OCI-LY7 (cell line): ENCODE measurements at places on chromosomes 6 and 20.

DNA sequence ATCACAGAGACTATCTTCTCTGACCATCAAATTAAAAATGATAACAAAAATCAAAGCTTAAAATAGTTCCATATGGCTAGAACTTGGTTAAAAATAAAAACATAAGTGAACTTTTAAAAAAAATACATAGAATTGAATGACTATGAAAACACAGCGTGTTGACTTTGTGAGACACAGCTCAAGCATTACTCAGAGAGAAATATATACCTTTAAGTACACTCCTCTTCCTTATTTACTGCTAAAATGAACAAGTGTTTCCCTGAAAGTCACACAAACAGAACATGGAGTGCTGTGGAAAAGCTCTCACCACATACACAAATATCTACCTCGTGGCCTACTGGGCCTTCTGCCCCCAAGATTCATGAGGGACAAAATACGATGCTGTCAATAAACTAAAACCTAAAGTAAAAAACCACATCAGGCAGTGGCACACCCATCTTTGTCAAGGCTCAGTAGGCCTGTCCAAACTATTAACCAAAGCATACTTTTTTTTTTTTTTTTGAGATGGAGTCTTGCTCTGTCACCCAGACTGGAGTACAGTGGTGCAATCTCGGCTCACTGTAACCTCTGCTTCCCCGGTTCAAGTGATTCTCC lies 7.5 kb downstream of the FAXC start:
- no peak for DNase-seq

DNA sequence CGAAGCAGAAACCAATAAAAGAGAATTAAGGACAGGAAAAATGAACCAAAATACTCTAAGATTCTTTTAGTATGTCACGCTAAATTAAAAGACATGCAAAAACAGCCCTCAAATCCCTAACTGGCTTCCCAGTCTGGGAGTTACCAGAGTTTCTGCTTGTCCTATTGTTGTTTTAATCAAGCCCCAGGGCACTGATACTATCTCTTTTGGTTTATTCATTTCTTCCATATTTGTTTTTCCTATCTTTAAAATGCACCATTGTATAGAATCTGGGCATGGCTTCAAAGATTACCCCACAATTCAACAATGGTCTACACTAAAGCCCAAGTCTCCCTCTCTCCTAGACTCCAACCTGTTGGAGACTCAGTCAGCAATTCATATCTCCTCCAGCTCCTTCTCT lies 169.1 kb downstream of the MYLK4 start:
- DNase-seq = no peak

- DNase-seq = no peak
Measured at GRCh38 chr6:37783856-37784584, 35.5 kb upstream of the ZFAND3 start.

- no peak for DNase-seq
Measured at GRCh38 chr6:169009628-169010027, 244.0 kb downstream of the THBS2 start.

- no peak for DNase-seq
Measured at GRCh38 chr6:26478100-26478984, 20.6 kb downstream of the BTN2A1 start.

DNA sequence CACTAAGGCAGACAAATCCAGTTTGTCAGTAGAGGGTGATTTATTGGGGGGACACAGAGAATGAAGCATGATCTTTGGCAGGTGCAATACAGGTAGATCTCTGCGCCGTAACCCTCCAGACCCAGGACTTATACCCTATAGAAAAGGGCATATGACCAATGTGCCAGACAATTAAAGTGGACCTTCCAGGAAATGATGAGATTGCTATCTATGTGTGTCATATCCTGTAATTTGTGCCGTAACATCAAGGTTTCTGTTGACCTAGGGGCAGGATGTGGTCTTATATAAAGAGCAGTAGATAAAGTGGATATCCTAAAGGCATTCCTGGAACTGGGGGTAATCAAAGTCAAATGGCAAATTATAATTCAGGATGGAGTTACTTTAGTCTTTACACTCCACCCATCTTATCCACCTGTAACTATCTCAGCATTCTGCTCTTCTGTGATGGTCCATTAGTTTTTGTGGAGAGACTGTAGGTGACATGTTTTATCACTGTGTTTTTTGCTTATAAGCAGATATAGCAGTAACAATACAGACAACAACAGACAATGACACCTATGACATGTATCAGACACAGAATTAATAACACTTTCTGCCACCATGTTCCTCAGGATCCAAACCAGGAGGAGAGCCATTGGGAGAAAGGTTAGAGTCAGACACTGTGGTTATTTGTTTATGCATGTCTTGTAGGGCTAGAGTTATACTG lies 43.1 kb upstream of the ZNF337 start:
- DNase-seq = no peak

DNA sequence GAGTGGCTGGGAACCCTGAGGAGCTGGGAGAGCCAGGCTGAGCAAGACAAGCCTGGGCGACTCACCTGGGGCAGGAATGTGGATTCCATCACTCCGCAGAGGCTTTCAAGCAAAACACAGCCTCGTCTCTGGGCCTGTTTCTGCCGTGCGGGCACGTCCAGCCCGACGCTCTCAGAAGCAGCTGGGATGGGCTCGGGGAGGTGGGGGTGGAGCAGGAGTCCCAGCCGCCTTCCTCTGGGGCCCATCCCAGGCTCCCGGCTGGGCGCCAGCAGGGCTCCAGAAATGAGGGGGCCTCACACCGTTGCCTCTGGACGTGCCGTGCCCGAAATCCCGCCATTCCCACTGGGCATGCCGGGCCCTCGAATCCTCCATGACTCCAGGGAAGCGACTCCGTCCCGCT lies 8.7 kb upstream of the RPS21 start:
- no peak for DNase-seq

DNA sequence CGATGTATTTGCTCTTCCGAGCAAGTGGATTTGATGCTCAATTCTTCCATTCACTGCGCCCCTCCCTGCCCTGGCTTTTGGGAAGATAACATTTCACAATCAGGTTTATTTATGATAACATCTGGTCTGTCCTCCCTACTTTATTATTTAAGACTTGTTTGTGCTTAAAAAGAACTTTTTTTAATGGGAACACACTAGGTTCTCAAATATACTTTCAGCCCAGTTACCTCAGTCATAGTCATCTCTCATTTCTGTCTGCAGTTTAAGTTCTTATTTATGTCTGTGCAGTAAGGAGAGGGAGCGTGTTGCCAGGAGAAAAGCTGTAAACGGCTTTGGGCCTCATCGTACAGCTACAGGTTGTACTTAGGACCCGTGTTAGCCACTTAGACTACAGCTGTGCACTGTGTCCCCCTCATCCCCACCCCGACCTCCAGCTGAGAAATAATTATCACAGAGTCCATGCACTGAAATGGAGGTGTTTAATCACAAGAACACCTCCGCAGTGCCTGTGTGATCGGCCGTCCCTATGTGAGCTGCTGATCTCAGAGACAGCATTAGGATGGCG lies 99.3 kb downstream of the RPP40 start:
- DNase-seq = no peak

- DNase-seq = no peak
Measured at GRCh38 chr6:45707176-45707575, 308.5 kb downstream of the CLIC5 start.

DNA sequence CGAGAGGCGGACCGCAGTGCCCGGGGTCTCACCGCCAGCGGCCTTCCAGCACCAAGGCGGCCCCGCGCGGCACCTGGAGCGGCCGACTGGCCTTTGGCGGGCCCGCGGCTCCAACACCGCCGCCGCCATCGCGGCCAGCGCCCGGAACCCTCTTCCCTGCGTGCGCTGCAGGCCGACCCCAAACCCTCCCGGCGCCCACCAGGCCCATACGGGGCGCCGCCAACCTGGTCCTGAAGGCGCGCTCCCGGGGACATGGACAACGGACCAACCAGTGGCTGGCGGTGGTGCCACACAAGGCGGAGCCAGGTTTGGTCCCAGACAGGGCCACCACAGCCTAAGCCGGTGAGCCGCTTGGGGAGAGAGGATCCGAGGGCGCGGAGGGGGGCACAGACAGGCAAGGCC lies 1514.8 kb upstream of the DEFB115 start:
- DNase-seq = no peak

- DNase-seq = no peak
Measured at GRCh38 chr20:36040571-36040970, 72.2 kb downstream of the CNBD2 start.

DNA sequence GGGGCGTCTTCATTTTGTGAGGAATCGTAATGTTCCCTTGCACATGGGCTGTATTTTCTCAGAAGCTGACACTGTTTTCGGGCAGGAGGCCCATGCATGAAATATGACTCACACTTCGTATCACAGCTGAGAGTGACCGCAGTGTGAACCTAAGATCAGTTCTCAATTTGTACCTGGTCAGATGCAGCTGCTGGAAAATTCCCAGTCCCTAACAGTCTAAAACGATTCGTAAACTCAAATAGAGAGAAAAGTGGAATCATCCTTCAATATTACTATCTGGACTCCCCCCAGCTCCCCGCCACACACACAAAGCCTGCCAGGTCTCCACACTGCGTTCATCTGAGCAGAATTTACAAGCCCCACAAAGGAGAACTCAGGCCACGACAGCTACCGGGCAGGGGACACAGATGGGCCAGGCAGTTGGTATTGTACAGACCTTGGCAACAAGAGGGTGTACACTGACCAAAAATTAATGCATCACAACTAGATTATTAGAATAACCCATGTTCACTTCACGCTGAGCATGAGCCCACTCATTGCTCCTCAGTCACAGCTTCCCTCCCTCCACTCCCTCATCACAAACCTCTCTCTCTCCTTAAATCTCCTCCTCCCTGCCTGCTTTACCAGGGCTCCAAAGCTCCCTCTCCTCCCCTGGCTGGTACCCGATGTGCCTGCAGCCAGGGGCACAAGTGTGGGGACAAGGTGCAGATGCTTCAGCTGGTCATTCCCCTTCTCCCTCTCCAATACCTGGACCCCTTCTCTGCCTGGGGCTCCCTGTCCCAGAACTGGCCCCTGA lies 488.4 kb downstream of the PREX1 start:
- DNase-seq = no peak

DNA sequence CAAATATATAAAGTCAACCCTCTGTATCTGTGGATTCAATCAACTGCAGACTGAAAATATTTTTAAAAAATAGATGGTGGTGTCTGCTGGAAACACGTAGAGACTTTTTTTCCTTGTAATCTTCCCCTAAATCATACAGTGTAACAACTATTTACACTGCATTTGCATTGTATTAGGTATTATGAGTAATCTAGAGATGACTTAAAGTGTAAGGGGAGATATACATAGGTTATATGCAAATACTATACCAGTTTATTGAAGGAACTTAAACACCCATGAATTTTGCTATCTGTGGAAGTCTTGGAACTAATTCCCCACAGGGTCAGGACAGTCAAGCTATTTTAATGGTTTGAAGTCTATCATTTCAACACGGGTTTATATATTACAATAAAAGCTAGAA lies 10.2 kb downstream of the HDAC2 start:
- no peak for DNase-seq

GRCh38 chr6:146548898-146549374 lies 5.3 kb downstream of the RAB32 start:
- DNase-seq = no peak

DNA sequence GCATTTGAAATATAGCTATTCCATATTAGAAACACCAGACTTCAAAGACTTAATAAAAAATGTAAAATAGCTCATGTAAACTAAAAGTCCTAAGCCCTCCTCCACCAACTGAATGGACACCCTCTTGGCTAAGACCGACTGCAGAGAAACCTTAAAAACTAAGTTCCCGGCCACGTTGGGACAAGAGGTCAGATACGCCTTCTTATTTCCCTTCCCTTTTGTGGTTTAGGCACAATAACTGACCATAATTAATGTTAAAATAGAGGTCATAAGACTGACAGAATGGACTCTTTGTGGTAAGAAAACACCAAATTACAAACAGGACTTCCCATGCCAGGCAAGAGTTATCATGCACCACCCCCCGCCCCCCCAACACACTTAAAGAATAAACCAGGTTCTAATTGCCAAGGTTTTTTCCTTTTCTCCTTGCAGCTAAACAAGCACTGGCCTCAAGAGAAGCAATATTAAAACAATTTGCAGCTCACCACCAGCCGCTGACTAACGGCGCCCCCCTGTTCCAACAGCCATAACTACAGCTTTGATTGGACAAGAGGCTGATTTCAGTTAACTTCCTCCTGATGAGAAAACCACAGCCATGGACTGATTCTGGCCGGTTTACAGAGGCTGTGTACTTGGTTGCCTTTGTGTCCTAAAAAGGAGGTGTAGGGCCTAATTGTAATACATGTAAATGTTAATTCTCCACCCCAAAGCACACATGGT lies 10.7 kb upstream of the LAMP5 start:
- no peak for DNase-seq

GRCh38 chr6:25112322-25112773 lies 166.8 kb upstream of the CARMIL1 start:
- no peak for DNase-seq

- DNase-seq = no peak
Measured at GRCh38 chr6:21383450-21384085, 210.0 kb upstream of the SOX4 start.

DNA sequence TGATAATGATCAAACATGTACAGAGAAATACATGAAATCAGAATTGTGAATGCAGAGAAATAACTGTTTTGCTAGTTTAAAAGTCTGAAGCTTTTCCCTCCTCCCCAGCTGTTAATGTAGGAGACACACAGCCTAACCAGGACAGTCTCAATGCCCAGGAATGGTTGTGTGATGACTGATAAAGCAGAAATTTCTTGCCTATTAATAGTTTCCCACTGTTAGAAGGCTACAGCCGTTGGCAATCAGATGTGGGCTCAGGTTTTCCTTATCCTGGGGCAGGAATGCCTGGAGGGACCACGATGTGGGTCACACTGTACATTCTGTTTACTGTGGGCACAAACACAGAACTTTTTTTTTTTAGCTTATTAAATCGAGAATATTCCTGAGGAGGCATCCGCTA lies 1.9 kb downstream of the PPP1R3D start:
- no peak for DNase-seq

DNA sequence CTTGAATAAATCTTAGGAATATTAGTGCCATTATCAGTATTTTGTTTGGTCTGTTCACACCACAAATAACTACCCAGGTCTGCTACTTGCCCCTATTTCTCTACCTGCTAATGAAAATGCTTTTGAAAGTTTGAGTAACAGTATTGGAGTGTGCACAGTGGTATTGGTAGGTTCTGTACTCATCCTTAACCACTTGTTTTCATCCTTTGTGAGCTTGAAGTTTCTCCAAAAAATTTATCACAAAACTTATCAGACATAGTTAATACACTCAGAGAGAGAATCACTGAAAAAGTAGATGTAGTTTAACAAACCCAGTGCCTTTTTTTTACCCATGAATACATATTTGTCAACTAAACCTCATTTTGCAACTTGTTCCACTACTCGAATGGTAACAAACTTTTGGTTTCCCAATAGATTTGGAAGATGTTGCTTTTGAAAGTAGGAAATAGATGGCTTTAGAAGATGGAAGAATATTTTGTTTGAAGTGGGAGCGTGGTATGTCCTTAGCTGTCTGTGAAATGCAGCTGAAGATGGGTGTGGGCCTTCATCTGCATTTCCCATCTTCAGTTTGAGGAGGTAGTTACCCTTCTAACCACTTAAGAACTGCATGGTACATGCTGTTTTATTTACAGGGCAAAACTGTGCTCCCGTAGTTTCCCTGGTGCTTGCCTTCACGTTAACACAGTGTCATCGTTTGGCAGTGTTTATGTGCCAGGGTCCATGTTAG lies 9.0 kb downstream of the PTPN1 start:
- no peak for DNase-seq
